ENCODE measurements at places on chromosomes 16 and 17.
A peak's percentile ranks its signal among the peaks of the same experiment; 100 is the strongest.

DNA sequence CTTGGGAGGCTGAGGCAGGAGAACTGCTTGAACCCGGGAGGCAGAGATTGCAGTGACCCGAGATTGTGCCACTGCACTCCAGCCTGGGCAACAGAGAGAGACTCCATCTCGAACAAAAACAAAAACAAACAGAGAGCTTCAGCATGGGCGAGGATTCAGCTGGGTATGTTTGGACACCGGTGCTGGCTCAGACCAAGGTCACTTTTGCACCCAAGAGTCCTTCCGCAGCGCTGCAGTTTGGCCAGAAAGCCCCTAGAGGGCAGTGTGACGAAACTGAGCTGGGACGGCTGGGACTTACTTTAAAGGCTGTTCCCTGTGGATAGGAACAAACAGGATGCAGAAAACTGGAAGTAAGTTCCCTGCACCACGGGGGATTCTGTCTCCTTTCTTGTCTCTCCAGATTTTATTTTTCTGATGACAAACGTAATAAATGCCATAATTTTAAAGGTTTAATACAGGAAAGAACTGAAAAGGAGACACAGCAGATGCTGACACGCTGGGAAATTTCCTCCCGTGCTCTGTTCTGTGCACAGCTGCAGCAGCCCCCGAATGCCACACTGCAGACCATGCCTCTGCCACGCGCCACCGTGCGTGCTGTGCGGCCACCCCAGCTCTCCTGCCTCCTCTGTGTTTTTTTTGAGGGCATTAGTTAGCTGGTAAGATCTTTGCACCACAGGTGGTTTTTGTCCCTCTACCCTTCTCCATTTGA is 25.2 kb upstream of the USP36 start:
- DNase-seq, result peak; percentile 45

DNA sequence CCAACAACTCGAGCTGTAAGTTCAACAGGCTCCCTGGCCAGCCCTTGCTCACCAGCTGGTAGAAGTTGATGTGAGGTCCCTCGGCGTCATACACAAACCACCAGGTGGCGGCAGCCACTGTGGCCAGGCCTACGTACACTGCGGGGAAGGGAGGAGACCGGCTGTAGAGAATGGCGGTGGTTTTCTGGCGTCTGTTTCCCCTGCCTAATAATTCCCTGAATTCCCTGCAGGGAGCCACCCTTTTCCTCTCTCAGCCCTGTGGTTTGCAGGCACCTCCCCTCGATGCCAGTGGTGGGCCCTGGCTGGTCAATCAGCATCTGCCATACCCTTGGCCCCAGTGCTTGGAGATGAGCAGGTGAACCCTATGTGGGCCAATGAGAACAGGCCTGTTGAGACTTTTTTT is 18.9 kb upstream of the P2RX1 start:
- DNase-seq, result peak; percentile 54

GRCh38 chr17:58501451-58501850 is 13.0 kb downstream of the MTMR4 start:
- DNase-seq, result no peak

DNA sequence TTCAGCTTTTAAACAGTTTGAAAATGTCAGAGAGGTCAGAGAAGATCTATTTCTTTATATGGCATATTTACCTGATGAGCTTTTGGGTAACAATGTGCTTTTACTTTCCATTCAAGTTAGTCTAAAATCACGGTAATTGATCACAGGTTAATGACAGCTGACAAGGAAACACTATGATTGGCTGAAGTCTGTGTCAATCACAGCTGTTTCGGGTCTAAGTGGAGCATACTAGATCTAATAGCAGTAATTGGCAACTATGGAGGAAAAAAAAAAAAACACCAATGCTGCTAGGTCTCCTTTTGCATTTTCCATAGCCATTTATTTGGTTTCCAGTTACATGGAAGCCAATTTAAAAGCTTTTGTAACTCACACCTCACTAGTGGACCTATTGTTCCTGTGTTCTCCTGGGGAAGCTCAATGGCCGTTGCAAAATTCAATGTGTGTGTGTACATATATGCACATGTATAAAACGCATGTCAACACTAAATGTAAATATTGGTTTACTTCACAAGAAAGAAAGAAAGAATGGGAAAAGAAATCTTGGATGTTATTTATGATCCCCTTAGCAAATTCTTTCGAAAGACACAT is 568.3 kb upstream of the ZFHX3 start:
- no peak for DNase-seq

- no peak for DNase-seq
Observed at GRCh38 chr17:81093619-81094508, 58.9 kb downstream of the BAIAP2 start.

DNA sequence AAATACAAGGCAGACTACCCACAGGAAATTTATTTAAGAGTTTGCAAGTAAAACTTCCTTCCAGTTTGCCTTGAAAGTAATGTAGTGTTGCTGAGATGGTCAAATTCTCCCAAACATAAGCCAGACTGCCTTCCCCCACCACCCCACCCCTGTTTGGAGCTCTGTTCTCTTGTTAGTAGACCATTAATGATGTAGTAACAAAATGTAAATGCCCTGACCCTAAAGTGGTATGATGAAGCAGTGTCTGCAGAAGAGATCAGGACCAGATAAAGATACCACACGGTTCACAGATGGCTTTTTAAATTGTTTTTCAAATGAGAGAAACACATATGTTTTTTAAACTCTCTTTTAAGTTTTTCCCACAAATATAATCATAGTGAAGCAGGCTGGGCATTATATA is 136.4 kb upstream of the TMEM97 start:
- DNase-seq, result no peak

DNA sequence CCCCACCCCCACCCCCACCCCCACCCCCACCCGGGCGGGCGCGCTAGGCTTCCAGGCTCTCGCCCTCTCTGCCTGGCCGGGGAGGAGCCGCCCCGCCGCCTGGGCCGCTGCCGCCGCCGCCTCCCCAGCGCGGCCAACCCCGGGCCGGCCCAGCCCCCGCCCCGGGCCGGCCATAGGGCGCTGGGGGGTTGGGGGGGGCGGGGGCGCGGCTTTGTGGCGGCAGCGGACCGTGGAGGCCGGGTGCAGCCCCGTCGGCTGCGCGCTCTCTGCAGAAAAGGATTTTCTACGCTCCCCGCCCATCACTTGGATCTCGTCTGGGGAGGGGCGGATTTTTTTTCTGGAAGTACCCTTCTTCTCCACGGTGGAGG is 230.9 kb downstream of the MRTFB start:
- no peak for DNase-seq

GRCh38 chr16:88064889-88065746 is 113.9 kb downstream of the BANP start:
- DNase-seq, result no peak

DNA sequence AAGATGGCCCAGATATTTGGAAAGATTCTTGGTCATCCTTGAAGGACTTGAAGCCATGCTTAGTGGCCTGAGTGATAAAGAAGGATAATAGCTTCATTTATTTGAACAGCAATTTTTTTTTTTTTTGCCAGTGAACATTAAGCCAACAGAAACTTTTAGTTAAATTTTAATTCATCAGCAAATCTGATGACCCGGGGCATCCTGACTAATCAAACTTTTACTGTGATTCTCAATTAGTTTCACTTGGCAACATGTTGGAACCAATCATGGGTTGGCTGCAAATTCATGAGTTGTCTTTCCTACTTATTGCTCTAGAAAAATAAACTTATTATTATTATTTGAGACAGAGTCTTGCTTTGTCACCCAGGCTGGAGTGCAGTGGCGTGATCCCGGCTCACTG is 74.4 kb downstream of the SHISA9 start:
- DNase-seq, result no peak

DNA sequence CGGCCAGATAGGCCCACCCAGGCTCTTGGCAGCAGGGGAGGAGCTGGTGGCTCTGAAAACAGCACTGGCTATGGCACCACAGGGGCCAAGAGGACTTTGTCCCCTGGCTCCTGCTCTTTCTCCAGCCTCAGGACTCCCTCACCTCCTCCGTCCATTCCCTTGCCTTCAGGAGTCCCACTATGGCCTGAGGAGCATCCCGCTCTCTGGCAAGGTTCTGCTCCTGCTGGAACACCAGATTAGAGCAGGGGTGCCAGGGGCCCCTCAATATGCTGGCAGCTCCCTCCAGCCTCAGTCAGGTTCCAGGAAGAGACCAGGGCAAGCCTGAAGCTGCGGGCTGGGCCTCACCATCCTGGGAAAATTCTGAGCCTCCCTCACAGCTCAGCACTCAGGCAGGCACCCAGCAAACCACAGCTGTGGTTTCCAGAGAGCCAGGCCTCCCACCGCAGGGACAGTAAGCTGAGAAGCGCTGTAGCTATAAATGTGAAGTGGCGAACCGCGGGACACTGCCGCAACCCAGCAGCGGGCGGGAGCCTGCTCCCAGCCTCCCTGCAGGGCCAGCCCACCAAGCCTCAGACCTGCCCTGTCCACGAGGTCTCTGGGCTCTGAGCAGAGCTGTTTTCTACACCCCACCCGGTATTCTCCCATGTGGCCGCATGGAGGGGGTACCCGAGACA is 25.7 kb downstream of the C17orf100 start:
- DNase-seq, result no peak

GRCh38 chr16:54177052-54177861 is 109.3 kb downstream of the IRX3 start:
- no peak for DNase-seq

- no peak for DNase-seq
Observed at GRCh38 chr16:8866118-8866883, 2.5 kb downstream of the CARHSP1 start.

DNA sequence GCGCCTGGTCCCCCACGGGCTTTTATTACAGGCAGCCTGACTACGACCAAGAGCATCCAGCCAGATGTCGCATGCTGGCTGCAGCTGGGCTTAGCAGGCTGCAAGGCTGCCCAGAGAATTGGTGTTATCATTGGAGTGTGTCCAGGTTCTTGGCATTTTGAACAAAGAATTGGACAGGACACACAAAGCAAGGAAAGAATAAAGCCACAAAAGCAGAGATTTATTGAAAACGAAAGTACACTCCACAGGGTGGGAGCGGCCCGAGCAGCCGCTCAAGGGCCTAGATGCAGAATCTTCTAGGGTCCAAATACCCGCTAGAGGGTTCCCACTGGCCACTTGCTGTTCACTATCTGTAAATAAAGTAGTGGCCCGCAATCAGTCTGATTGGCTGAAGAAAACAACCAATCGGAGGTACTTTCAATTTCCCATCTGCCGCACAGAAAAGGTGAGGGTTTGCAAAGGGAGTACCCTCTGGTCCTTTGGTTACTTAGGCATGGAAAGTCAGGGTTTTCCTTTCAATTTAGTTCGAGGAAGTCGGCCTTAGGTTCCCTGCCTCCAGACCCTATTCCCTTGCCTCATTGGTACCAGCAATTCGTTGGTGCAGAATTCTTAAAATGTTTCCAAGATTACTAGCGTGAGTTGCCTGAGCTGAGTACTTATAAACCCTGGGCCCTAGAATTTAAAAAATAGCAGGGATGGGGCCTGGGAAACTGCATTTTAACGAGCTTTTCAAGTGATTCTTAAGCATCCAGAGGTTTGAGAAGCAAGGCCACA is 38.5 kb upstream of the CNEP1R1 start:
- DNase-seq, result no peak

Data from urinary bladder (tissue), 4 donors.